ENCODE measurements at places on chromosomes 1 and 21.

DNA sequence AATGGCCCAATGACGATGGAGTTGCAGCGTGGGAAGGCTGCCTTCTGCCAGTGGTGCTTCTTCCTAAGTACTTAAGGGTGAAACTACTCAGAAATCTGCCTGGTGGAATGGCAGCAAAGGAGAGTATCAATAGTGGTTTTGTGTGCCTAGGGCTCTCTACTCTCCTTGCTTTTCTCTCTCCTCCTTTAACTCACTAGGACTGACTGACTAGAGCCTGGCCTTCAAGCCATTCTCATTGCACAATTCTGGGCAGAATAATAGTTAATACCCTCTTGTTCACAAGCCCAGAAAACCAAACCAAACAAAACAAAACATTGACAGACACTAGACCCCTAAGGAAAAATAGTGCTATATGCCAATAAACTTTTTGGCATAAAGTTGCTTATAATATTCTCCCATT is 171.2 kb upstream of the PTGFR start:
- DNase-seq = no peak

- peak; percentile 49 for DNase-seq
These were observed 112.1 kb downstream of the HLCS start for GRCh38 chr21:36854391-36854790.

DNA sequence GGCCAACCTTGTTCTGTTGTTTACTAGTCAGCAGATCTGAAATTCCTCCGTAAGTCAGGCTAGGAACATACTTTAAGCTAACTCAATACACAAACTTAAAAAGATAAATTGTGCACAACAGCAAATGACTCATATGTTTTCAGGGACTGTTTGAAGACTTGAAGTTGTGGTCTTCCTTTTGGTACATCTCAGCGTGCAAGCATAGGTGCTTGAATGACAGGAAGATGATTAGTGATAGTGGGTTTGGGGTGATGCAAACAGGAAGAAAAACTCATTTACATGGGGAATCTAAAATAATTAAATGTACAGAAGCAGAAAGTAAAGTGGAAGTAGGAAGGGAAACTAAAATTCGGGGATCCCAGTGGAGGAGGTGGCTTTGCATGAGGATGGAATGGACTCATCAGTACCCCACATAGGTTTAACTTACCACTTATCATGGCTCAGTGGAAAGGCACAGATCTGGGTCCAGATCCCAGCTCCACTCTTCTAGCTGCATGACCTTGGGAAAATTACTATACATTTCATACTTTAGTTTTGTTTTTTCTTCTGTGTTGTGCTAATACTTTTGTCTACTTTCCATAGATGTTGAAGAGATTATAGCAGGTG is 122.3 kb downstream of the XCL2 start:
- DNase-seq = no peak

DNA sequence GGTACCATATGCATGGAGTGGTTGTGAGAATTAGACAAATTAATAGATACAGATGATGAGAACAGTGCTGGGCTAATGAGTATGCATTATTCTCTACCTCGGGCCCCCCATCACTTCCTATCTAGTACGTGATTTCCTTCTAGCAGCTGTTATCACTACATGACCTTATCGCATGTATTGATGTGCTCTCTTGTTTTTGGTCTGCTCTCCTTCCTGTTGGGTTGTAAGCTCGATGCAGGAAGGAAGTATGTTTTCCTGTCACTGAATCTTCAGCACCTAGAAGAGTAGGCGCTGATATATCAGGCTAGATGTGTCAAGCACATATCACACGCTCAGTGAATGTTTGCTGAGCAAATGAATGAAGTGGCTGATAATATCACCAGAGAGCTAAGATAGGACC is 43.9 kb upstream of the IFNAR2 start:
- DNase-seq = no peak

DNA sequence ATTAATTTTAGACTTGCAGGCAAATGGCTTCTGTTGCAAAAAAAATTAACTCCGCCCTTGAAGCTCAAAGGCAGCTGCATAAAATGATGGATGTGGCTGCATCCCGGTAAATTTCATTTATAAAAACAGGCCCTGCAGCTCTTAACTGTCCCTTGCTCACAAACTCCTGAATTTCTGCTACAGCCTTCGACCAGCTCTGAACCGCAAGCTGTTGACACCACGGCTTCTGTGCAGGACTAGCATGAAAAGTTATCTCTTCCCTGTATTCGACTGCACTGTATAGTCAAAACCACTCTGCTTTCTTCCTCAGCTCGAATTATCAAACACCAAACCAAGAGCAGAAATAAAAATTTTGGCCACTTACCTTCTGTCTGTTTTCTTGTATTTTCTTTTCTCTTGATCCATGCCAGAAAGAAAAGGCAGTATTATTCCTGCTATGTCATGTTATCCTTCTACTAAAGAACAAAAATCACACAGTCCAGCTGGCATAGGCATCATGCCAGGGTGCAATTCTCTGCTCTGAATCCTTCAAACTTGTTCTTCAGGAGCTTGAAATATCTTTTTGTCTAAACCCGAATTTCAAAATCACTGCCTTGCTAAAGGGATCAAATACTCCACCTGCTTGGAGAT is 195.5 kb upstream of the NCAM2 start:
- no peak for DNase-seq

DNA sequence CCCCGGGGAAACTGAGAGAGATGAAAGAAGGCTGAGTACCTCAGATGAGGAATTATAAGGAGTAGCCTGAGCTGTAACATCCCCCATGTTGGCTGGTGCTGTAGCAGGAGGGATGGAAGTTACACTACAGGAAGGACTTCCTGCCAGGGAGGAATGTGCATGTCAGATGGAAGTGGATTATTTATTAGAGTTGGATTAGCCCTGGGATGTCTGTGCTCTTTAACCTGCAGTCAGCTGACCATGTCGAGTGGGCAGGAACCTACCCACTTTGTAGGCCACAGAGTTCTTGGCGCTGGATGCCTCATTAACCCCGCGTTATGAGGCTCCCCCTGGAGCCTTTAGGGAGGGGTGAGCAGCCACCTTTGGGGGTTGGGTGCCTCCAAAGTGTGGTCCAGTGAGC is 757 bp upstream of the SEMA4A start:
- DNase-seq = no peak

- peak; percentile 45 for DNase-seq
These were observed at the start of gene ARL8A for GRCh38 chr1:202144402-202145067. ARL8A (minus strand) TSS chr1:202144737; CDS start chr1:202144572, 165 bp downstream.

GRCh38 chr1:176903474-176903873 is 261.0 kb downstream of the ASTN1 start:
- peak; percentile 56 for DNase-seq

GRCh38 chr1:201397675-201398074 is 1.4 kb downstream of the LAD1 start:
- DNase-seq = no peak

GRCh38 chr1:231601824-231602672 is 24.5 kb upstream of the DISC1 start:
- peak; percentile 47 for DNase-seq

DNA sequence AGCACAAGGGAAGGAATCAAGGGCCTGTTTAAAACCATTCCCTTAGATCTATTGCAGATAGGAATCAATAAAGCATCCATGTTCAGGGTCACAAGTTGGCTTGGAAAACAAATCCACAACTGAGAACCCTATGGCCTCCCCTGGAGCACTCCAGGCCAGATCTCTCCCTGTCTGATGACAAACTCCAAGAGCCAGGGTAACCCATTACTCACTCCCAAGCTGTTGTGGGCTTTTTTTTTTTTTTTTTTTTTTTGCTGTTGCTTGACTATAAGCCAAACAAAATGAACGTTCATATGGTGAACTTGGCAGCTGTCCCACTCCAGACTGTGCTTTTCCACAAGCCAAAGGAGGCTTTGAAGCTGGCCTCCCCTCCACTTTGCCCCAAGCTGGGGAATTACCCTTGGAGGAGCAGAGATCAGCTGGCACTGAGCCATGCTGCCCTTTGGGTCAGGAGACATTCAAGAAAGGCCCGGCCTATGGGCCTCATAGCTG is 35.7 kb upstream of the VAV3 start:
- DNase-seq = peak; percentile 81

DNA sequence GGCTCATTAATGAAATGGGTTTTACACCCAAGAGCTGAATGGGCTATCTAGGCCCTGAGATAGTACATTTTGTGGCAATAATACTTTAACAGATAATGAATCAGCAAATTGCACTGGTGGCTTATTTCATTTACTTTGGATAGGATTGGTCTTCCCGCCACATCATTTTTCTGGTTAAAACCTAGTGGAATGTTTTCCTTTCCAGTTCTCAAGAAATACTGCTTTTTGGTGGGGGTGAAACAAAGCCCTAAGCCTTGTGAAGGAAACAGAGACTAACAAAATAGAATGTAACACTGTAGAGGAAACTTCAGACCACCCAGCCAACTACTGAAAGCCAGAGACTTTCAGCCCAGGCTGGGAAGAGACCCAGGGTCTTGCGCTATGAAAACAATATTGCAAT is 172.2 kb downstream of the HHIPL2 start:
- DNase-seq = no peak

- peak; percentile 38 for DNase-seq
These were observed 39.8 kb upstream of the ZC3H12A start for GRCh38 chr1:37434292-37435225.

DNA sequence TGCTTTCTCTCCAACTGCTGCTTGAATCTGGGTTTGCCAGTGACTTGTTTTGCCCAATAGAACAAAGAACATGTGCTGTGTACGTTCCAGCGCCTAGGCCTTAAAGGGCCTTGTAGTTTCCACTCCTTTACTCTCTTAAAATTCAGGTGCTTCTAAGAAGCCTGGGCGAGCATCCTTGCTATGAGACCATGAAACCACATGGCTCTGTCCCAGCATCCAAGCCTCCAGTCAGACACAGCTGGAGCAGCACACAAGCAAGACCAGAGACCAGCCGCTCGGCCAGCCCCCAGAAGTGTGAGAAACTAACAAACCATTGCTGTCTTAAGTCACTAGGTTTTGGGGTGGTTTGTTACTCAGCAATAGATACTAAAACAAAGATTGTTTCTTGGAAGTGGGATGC is 15.1 kb downstream of the PLEKHO1 start:
- DNase-seq = no peak

DNA sequence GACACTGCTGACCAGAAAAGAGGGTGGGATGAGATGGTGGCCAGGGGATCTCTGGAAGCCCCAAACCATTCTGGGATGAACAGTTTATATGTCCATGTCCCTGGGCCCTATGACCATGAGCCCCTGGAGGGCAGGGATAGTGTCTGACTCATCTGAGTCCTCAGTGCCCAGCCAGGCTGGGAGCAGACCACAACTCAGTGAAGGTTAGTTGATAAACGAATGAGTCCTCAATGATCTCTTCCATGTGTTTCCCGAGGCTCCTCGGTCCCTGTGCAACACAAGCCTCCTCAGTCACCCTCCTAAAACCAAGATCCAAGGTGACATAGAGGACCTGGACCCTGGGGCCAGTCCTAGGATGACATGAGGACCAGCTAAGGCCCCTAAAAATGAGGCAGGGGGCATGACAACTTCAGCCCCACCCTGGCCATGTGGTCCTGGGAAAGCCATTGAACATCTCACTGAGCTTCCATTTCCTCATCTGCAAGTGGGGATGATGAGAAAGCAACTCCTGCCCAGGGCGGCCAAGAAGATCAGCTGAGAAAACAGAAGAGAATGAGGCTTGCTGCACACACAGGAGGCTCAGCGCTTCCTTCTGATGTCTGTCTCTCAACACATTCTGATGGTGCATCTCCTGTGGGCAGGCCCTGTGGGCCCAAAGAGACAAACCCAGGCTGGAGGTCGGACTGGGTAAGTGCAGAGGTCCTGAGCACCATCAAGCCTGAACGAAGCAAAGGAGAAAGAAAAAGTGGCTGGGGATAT is 86.3 kb downstream of the GLIS1 start:
- DNase-seq = no peak

DNA sequence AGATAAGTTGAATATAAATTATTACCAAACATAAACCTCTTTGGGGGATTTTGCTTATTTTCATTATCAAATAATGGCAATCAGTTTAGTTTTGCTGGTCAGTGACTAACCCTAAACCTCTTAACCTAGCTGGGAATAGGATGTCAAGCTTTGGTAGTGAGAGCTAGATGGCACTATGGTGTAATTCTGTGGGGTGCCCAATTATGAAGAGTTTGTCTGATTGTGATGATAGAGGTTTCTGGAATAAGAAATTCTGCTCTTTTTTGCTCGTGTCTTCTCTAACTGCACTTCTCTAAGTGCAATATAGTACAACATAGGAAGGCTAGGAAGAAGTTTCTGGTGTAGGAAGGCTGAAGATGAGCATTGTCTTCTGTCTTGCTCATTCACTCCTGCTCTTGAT is 59.8 kb downstream of the XCL1 start:
- DNase-seq = peak; percentile 6

GRCh38 chr1:27047914-27048313 is 35.3 kb upstream of the TENT5B start:
- no peak for DNase-seq

DNA sequence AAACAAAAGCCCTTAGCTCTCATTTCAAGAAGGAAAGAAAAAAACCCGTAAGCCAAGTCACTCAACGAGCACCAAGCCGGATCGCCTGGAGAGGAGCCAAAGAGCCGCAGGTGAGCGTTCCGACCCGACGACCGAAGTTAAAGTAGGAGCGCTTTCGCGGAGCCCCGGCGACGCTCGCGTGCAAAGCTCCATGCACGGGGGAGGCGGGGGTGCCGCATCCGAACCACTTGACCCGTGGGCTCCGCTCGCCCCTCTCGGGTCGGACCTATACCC is 382 bp downstream of the GPBP1L1 start:
- DNase-seq = peak; percentile 27

GRCh38 chr1:59138402-59138801 is 158.5 kb upstream of the FGGY start:
- DNase-seq = peak; percentile 29

DNA sequence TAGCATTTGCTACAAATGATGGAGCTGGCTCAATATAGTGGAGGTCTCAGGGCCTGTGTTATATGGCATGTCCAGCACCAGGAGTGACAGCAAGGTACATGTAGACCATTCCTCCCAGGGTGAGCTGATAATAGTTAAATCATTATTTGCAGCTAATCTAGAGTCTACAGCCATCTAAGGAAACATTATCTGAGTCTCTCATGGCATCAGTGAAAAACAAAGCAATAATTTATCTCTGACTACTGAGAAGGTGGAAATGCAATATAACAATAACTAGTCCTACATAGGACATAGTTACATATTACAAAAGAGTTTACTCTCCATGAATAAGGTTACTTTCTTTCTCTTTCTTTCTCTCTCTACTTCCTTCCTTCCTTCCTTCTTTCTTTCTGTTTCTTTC is 143.4 kb upstream of the KCNK2 start:
- DNase-seq = no peak

DNA sequence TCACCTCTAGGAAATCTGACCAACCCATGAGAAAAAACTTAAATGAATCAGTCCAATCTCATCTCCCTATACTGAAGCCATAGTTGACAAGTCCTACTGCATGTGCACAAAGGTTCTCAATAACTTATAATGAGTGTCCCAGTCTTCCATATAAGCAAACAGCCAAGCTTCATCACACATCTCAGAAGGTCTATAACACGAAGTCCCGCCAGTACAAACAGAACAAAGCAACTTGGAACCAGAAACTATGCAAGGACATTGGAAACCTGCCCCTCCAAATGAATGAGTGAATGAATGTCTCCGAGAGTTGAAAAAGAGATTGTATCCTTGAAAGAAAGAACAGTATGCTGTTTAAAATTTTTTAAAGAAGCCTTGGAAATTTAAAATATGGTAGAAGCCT is 53.6 kb upstream of the IPO9 start:
- no peak for DNase-seq
